Mesothelial cell of epicardium (in vitro differentiated cells): ENCODE measurements at places on chromosomes 5 and 9. TPM values are rescaled to one million over a fixed set of nuclear protein-coding genes. Genes with fewer than 3 reads are reported as not detected.
A peak's percentile ranks its signal among the peaks of the same experiment; 100 is the strongest.

DRD1 gene
- 0.34 to 0.54 TPM (median 0.40 TPM) in 3 replicates for total RNA-seq

SLC6A19 gene
- total RNA-seq = not detected in 3 replicates

BTNL3 gene
- not detected in 3 replicates for total RNA-seq

PTCH1 gene
- total RNA-seq = 29.9 to 36.3 TPM (median 36.1 TPM) in 3 replicates

CD74 gene
- total RNA-seq = 16.1 to 17.1 TPM (median 16.9 TPM) in 3 replicates

ECSCR gene
- total RNA-seq = 0.29 TPM in 1 of 3 replicates, not detected in the others

SLC25A48 gene
- 0.93 to 1.5 TPM (median 1.2 TPM) in 3 replicates for total RNA-seq

PPP2R2B gene
- total RNA-seq = 18.2 to 20.2 TPM (median 19.7 TPM) in 3 replicates

HMMR gene
- total RNA-seq = 8.7 to 9.8 TPM (median 9.4 TPM) in 3 replicates

FOXD4L6 gene
- total RNA-seq = 0.53 TPM in 1 of 3 replicates, not detected in the others

- peaks cover 37% of the 10 kb centered on the region for H3K4me1 ChIP-seq
- H3K27me3 ChIP-seq = no peaks in the 10 kb centered on the region
- no peak for DNase-seq
- H3K36me3 ChIP-seq = no peaks in the 10 kb centered on the region
These were observed 16.7 kb downstream of the C9orf50 start for GRCh38 chr9:129604056-129604765.

GRCh38 chr5:181044093-181044599 lies 4.1 kb downstream of the BTNL9 start:
- no peak overlapping the region for H3K27ac ChIP-seq
- H3K4me1 ChIP-seq = no peaks in the 10 kb centered on the region
- H3K27me3 ChIP-seq = peaks cover 36% of the 10 kb centered on the region
- no peaks in the 10 kb centered on the region for H3K36me3 ChIP-seq

- DNase-seq = no peak
- no peaks in the 10 kb centered on the region for H3K4me1 ChIP-seq
- H3K4me3 ChIP-seq = no peak overlapping the region
- H3K27ac ChIP-seq = no peak overlapping the region
These were observed 30.5 kb downstream of the SFXN1 start for GRCh38 chr5:175508896-175509295.

- DNase-seq = no peak
- H3K27me3 ChIP-seq = no peaks in the 10 kb centered on the region
- H3K4me1 ChIP-seq = peaks cover 14% of the 10 kb centered on the region
- H3K4me3 ChIP-seq = peak overlapping the region; percentile 97
- peaks cover 5% of the 10 kb centered on the region for H3K36me3 ChIP-seq
These were observed 306 bp downstream of the TRUB2 start for GRCh38 chr9:128321879-128322403.

DNA sequence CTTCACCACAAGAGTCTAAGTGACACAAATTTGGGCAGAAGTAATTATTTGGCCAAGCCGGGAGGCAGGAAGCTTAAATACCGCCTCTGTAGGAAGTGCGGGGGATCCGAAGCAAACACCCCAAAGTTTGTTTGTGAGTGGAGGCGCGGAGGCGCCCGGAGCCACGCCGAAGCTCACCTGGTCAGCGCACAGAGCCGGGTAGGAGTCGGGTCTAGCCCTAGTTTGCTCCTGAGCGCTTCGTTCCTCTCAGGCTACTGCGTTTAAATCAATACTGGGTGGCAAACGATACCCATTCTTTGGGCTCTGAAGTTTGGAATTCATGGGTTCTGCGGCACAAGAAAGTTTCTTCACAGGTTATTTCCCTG lies 855 bp downstream of the MCC start:
- H3K4me3 ChIP-seq = peak overlapping the region; percentile 89
- H3K36me3 ChIP-seq = peaks cover 14% of the 10 kb centered on the region
- H3K27me3 ChIP-seq = peaks cover 50% of the 10 kb centered on the region
- DNase-seq = no peak
- peaks cover 6% of the 10 kb centered on the region for H3K4me1 ChIP-seq
- H3K27ac ChIP-seq = no peak overlapping the region

DNA sequence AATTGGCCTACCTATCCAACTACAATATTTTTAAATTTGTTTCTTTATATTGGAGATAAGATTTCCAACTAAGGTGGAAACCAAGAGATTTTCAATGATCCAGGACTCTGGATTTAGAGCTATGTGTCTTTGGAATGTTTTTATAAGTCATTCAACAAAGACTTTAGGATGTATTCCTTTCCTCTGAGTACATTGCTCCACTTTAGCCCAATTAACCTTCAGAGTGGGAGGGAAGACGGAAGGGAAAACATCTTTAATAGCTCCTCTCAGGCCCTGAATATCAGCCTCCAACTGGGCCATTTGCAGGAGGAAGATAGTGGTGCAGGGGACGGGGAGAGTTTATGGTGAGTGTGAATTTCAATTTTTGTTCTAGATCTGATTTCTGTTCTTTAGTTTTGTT lies 239.2 kb downstream of the PIK3R1 start:
- no peak for DNase-seq
- H3K27ac ChIP-seq = no peak overlapping the region
- H3K4me1 ChIP-seq = peaks cover 64% of the 10 kb centered on the region
- peaks cover 16% of the 10 kb centered on the region for H3K36me3 ChIP-seq

- H3K27me3 ChIP-seq = no peaks in the 10 kb centered on the region
- peaks cover 7% of the 10 kb centered on the region for H3K4me1 ChIP-seq
- H3K27ac ChIP-seq = no peak overlapping the region
- no peak overlapping the region for H3K4me3 ChIP-seq
- no peaks in the 10 kb centered on the region for H3K36me3 ChIP-seq
These were observed 61.0 kb downstream of the SUB1 start for GRCh38 chr5:32646061-32646969.

DNA sequence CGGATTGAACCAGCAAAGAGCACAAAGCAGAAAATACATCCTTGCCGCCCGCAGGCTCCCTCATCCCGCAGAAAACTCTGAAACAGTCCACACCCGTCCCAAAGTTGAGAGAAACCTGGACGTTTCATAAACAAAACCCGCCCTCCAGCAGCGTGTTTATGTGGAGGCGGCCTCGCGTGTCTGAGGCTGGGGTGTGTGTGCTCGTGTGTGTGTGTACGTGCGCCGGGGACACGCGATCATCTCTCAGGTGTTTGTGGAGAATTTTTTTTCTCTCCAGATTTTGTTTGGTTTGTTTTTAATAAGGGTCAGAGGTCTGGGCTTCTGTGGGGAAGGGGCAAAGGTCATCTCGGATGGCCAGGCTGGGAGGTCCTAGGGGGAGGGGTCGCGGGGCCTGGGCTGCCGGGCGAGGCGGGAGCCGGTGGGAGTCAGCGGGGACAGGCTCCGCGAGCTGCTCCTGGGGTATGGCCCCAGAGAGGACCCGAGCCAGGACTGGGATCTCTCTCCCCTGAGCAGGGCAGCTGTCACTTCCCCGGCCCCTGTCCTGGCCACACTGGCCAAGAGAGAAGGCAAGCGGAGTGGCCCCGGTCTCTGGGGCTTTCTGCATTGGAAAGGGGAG lies 206.4 kb downstream of the C9orf50 start:
- H3K4me1 ChIP-seq = peaks cover 30% of the 10 kb centered on the region
- no peaks in the 10 kb centered on the region for H3K27me3 ChIP-seq
- peak overlapping the region; percentile 58 for H3K4me3 ChIP-seq
- peaks cover 2% of the 10 kb centered on the region for H3K36me3 ChIP-seq
- H3K27ac ChIP-seq = peak overlapping the region; percentile 98

- no peak overlapping the region for H3K27ac ChIP-seq
- peaks cover 30% of the 10 kb centered on the region for H3K4me1 ChIP-seq
- H3K4me3 ChIP-seq = no peak overlapping the region
- H3K27me3 ChIP-seq = peaks cover 45% of the 10 kb centered on the region
- H3K36me3 ChIP-seq = no peaks in the 10 kb centered on the region
These were observed 10.4 kb upstream of the C5orf63 start for GRCh38 chr5:127083711-127084110.

DNA sequence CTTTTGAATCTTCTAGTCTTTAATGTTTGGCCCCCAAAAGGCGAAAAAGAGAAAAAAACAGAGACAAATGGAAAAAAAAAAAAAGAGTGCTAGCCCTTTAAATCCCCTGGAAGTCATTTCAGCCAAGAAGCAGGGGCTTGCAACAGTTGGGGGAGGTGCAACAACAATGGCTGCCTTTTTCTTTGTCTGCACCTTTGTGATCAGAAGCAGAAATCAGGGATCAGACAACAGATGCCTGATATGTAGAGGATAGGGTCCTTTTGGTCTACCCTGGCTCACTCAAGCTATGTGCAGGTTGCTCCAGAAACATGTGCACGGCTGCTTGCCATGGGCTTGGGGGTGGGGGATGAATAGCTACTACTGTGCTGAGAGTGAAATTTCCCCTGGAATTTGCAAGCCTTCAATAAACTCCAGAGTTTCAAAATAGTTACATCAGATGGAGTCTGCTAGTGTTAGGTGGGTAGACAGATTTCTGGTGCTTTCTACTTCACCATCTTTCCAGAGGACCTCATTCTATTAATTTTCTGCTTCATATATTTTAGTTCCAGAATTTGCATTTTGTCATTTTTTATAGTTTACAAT lies 150.9 kb downstream of the FGF18 start:
- no peak overlapping the region for H3K27ac ChIP-seq
- DNase-seq = no peak
- no peaks in the 10 kb centered on the region for H3K27me3 ChIP-seq
- peaks cover 12% of the 10 kb centered on the region for H3K36me3 ChIP-seq

DNA sequence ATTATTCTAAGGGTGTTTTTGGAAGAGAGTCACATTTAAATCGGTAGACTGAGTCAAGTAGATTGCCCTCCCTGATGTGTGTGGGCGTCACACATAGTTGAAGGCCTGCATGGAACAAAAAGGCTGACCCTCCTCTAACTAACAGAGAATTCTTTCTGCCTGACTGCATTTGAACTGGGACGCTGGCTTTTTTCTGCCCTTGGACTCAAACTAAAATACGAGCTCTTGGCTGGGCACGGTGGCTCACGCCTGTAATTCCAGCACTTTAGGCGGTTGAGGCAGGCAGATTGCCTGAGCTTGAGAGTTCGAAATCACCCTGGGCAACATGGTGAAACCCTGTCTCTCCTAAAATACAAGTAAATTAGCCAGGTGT lies 209.4 kb downstream of the MAN2A1 start:
- H3K27me3 ChIP-seq = peaks cover 6% of the 10 kb centered on the region
- no peaks in the 10 kb centered on the region for H3K36me3 ChIP-seq
- no peaks in the 10 kb centered on the region for H3K4me1 ChIP-seq
- DNase-seq = no peak

DNA sequence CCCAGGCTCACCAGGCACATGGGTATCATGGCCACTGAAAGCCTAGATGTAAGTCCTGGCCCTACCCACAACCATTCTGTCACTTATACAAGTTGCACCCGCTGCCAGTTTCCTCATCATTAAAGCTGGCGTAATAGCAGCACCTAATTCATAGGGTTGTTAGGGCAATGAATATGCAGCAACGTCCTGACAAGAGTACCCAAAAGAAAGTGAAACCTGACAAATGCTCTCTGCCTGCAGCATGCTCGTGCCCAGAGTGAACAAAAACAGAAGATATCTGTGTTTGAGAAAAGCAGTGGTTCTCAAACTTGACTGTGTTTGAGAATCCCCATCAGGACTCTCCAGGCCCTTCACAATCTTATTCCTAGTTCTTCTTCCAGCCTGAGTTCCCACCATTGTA lies 632.4 kb downstream of the SEMA5A start:
- peaks cover 78% of the 10 kb centered on the region for H3K27me3 ChIP-seq
- no peak for DNase-seq
- H3K4me3 ChIP-seq = no peak overlapping the region
- H3K27ac ChIP-seq = no peak overlapping the region
